ENCODE measurements at places on chromosomes 6 and 20. TPM values are rescaled to one million over a fixed set of nuclear protein-coding genes. Genes with fewer than 3 reads are reported as not detected.

- H3K36me3 ChIP-seq = no peaks in the 10 kb centered on the region
- H3K27me3 ChIP-seq = no peaks in the 10 kb centered on the region
- no peak overlapping the region for H3K4me3 ChIP-seq
- no peak overlapping the region for H3K27ac ChIP-seq
- peak; percentile 31 for DNase-seq
Observed at GRCh38 chr20:63442100-63442493, 30.4 kb downstream of the KCNQ2 start.

DNA sequence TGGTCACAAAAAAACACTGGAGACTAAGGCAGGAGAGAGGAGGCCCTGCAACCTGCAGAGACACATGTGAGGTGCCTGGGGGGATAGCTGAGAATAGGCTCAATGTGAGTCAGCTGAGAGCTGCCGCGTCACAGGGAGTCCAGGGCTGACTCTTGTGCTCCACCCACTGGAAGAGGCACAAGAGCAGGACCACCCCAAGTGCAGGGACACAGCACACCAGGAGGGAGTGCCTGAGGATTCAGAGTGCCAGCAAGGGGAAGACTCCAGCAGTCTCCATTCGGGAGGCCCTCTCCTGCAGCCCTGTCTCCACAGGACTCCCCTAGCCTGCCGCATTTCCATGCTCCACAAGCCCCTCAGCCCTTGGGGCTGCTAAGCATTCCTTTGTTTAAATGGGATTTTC lies 105.5 kb downstream of the HUS1B start:
- H3K4me1 ChIP-seq = no peaks in the 10 kb centered on the region
- H3K4me3 ChIP-seq = no peak overlapping the region
- peaks cover 7% of the 10 kb centered on the region for H3K36me3 ChIP-seq
- H3K27ac ChIP-seq = no peak overlapping the region
- no peaks in the 10 kb centered on the region for H3K27me3 ChIP-seq

- H3K36me3 ChIP-seq = peaks cover 16% of the 10 kb centered on the region
- H3K27ac ChIP-seq = peak overlapping the region; percentile 42
- peaks cover 23% of the 10 kb centered on the region for H3K4me1 ChIP-seq
- no peak overlapping the region for H3K4me3 ChIP-seq
Observed at GRCh38 chr6:41080621-41081020, 7.8 kb downstream of the NFYA start.

- no peaks in the 10 kb centered on the region for H3K4me1 ChIP-seq
- no peak for DNase-seq
- no peak overlapping the region for H3K4me3 ChIP-seq
Observed at GRCh38 chr6:45645302-45645701, 267.6 kb upstream of the SUPT3H start.

- no peak for DNase-seq
- H3K36me3 ChIP-seq = no peaks in the 10 kb centered on the region
- no peaks in the 10 kb centered on the region for H3K4me1 ChIP-seq
- no peaks in the 10 kb centered on the region for H3K27me3 ChIP-seq
- H3K4me3 ChIP-seq = no peak overlapping the region
Observed at GRCh38 chr6:25472306-25472705, 179.7 kb upstream of the SCGN start.

- DNase-seq = no peak
- no peaks in the 10 kb centered on the region for H3K36me3 ChIP-seq
- no peak overlapping the region for H3K27ac ChIP-seq
- no peaks in the 10 kb centered on the region for H3K4me1 ChIP-seq
- H3K27me3 ChIP-seq = no peaks in the 10 kb centered on the region
- H3K4me3 ChIP-seq = no peak overlapping the region
Observed at GRCh38 chr6:63347599-63347998, 27.8 kb upstream of the LGSN start.

DNA sequence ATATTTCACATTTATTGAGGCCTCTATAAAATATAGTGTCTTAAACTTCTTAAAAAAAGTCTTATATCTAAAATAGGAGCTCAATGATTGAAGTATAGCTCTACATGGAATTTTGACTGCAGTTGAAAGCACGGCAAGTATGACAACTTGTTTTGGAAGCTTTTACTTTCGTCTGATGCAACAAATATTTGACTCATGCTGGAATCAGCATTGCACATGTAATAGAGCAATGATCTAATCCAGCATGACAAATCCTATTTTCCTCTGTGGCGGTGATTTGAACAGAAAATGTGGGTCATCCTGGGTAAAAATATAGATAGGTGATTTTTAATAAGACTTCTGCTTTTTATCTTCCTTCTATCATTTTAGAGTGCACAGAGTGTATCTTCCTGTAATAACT lies 111.6 kb downstream of the TINAG start:
- no peaks in the 10 kb centered on the region for H3K36me3 ChIP-seq
- H3K4me3 ChIP-seq = no peak overlapping the region
- no peaks in the 10 kb centered on the region for H3K27me3 ChIP-seq
- H3K4me1 ChIP-seq = no peaks in the 10 kb centered on the region

- no peaks in the 10 kb centered on the region for H3K4me1 ChIP-seq
- no peaks in the 10 kb centered on the region for H3K36me3 ChIP-seq
- H3K4me3 ChIP-seq = no peak overlapping the region
- no peak overlapping the region for H3K27ac ChIP-seq
- no peak for DNase-seq
- no peaks in the 10 kb centered on the region for H3K27me3 ChIP-seq
Observed at GRCh38 chr6:106743612-106744011, 114.2 kb downstream of the QRSL1 start.

GRCh38 chr6:145374570-145374969 lies 360.8 kb downstream of the EPM2A start:
- no peak overlapping the region for H3K4me3 ChIP-seq
- H3K4me1 ChIP-seq = no peaks in the 10 kb centered on the region
- H3K27ac ChIP-seq = no peak overlapping the region
- DNase-seq = no peak

DNA sequence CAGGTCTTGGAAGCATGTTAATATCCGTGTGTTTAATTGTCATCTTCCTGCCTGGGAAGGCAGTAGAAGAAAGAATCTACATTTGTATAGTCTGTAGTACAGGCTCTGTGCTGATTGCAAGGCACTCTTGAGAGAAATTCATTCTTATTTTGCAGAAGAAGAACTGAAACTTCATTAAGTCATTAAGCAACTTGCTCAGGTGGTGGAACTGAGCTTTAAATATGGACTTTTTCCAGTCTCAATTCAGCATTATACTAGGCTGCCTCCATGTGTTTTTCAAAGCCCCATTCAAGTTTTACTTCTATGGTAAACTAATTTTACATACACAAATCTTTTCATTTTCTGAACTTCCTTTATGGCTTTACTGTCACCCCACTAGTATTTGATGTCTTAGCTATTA lies 18.7 kb downstream of the ZNF451 start:
- no peaks in the 10 kb centered on the region for H3K27me3 ChIP-seq
- no peaks in the 10 kb centered on the region for H3K4me1 ChIP-seq
- H3K4me3 ChIP-seq = no peak overlapping the region

DNA sequence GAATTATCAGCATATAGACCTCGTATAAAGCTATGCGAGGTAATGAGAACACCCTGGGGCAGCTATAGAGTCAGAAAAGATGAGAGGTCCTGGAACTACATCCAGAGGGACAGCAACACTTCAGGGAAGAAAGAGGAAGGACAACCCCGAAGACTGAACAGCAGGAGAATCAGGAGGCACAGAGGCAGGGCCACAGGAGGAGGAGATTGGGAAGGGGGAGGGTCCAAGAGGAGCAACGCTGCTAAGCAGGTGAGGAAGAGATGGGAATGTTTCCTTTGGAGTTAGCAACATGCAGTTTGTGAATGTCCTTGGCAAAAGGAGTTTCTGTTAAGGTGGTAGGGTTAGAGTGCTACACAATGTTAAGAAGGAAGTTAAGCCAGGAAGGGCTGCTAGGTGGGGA lies 79.5 kb upstream of the OLIG3 start:
- H3K4me1 ChIP-seq = no peaks in the 10 kb centered on the region
- no peak overlapping the region for H3K27ac ChIP-seq
- DNase-seq = no peak
- no peak overlapping the region for H3K4me3 ChIP-seq

CST1 gene
- total RNA-seq = not detected

GCNT2 gene
- 49.1 TPM for total RNA-seq

NFKBIL1 gene
- total RNA-seq = 22.2 TPM

ENPP4 gene
- total RNA-seq = 11.9 TPM
